GM04504 (cell line): ENCODE measurements at places on chromosomes 16 and 17.

DNA sequence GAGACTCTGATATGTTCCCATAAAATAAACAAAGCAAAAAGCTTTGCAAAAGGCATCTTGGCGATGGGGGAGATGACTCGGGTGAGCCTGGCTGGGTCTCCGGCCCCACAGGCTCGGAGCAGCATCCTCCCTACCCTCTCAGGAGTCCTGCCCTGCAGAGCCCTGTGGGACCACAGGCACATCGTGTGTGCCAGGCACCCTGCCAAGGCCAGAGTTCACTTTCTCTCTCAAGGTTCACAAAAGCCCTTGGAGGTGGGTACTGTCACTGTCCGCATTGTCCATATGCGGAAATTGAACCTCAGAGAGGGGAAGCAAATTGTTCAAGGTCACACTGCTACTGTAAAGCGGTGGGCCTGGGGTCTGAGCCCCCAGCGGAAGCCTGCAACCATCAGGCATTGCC is 48.5 kb downstream of the CRISPLD2 start:
- no peak for DNase-seq

- DNase-seq: no peak
These were observed 25.0 kb downstream of the ALOX15 start for GRCh38 chr17:4616476-4616875.

- no peak for DNase-seq
These were observed 901 bp upstream of the HEATR6 start for GRCh38 chr17:60079401-60080243.

DNA sequence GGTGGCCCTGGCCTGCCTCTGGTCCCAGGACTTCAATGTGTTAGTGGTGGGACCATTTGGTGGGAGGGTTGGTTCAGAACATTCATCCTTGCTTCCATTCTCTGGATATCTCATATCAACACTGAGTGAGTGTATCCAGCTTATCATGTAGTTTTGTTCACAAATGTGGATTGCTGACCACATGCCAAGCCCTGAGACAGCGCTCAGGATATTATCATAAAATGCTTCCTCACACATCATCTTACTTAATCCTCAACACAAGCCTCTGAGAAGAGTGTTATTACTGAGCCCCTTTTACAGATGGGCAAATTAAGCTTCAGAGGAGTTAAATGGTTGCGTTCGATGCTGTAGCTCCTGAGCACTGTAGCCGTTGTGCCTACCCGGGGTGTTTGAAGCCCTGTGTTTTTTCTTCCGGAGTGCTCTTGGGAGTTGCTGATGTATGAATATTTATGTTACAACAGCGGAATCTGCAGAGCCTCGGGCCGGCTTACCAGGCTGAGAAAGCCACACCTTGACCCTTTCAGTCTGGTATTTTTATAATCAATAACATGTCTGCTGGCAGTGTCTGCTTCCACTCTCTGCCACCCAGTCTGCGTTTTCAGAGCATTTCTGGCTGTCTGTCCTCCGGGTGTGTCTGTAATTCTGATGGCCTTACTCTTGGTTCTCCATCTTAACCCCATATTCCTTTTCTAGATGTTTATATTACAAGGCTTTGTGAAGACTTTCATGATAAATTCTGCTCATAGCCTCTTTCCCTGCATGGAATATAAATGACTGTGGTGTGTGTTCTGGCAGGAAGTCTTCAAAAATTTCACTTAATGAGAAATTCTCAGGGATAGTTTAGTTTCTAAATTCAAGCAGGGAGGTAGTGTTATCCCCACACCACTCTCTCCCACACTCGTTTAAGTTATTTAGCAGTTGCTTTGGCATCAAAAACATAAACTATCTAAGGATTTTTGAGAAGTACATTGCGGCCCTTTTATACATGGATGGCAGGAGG is 2.9 kb downstream of the GLP2R start:
- DNase-seq: no peak

GRCh38 chr17:54028986-54029580 is 206.4 kb downstream of the KIF2B start:
- no peak for DNase-seq

- DNase-seq: peak; percentile 91
These were observed 36.1 kb downstream of the HIC1 start for GRCh38 chr17:2090804-2091534.

DNA sequence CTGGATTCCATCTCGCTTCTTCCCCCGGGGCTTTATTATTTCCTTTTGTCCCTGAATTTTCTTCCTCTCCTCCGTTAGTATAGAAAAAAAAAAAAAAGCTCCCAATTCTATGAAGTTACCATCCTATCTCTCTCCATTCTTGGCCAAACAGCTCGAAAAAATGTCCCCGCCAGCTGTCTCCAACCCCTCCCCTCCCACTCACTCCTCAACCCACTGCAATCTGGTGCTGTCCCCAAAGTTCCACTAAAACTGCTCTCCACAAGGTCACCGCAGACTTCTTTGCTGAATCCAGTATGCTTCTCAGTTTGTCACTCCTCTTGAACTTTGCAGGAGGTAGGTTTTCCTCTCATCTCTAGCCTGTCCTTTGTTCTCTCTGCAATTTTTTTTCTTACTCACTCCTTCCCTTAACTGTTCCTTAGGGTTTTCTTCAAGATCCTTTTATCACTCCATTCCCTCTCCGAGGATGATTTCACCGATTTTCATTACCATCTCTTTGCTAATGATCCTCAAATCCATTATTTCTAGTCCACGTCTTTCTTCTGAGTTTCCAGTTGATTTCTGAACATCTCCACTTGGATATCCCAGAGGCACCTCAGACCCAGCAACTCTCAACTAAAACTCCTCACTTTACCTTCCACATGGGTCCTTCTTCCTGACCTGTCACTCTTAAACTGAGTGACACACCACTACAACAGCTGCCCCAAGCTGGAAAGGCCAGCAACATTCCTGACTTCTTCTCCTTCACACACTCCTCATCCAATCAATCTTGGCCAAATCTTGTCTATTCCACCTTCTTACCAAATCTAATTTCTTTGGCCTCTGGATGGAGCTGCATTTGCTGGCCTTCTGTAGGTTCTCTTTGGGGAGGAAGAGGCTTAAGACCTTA is 1.5 kb upstream of the SUMO2 start:
- no peak for DNase-seq

DNA sequence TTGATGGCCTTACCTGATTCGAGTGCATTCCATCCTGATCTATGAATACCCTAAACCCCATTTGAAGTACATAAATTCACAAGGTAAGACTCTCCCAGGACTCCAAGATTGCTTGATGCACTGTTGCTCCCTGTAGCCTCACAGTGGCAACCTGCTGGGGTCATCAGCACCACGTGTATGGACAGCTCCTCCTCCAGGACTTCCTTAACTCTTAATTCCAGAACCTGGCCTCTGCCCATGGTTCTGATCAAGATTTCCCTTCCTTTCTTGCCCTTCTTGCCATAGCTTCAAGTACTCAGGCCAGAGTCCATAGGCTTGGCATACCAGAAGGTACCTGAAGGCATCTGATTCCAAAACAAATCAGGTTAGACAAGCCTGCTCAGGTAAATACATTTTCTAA is 34.0 kb upstream of the NLK start:
- DNase-seq: no peak

GRCh38 chr17:75031972-75032719 is 14.6 kb downstream of the ATP5PD start:
- peak; percentile 72 for DNase-seq

- DNase-seq: no peak
These were observed 21.3 kb upstream of the UBE2I start for GRCh38 chr16:1287982-1288670.

- no peak for DNase-seq
These were observed 3.9 kb upstream of the RAB40B start for GRCh38 chr17:82702231-82702927.

GRCh38 chr17:2718150-2718938 is 6.8 kb upstream of the CLUH start:
- DNase-seq: no peak

DNA sequence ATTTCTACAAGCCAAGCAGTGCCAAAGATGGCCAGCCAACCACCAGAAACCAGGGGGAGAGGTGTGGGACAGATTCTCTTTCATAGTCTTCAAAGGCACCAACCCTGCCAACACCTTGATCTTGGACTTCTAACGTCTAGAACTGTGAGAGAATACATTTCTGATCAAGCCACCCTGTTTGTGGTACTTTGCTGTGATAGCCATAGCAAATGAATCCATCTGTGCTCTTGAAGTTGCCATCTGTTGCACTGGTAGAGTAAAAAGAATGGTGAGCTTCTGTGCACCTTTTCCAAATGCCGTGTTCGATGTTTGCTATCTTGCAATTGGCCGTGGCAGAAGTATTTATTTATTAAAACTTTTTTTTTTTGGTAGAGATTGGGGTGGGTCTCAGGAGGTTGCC is 16.7 kb upstream of the ADGRG1 start:
- no peak for DNase-seq

DNA sequence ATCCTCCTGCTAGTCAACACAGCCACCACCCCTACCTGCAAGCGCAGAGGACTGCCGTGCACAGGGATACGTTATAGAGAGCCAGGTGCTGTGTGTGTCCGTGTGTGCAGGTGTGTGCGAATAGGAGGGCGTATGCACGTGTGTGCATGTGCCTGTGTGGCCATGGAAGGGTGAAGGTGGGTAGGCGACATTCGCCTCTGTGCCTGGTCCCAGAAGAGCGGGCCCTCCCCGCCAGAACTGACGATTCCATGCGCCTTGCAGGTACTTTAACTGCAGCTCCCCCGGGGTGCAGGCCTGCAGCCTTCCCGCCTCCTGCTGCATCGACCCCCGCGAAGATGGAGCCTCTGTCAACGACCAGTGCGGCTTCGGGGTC is 8.7 kb downstream of the PDE6G start:
- no peak for DNase-seq

DNA sequence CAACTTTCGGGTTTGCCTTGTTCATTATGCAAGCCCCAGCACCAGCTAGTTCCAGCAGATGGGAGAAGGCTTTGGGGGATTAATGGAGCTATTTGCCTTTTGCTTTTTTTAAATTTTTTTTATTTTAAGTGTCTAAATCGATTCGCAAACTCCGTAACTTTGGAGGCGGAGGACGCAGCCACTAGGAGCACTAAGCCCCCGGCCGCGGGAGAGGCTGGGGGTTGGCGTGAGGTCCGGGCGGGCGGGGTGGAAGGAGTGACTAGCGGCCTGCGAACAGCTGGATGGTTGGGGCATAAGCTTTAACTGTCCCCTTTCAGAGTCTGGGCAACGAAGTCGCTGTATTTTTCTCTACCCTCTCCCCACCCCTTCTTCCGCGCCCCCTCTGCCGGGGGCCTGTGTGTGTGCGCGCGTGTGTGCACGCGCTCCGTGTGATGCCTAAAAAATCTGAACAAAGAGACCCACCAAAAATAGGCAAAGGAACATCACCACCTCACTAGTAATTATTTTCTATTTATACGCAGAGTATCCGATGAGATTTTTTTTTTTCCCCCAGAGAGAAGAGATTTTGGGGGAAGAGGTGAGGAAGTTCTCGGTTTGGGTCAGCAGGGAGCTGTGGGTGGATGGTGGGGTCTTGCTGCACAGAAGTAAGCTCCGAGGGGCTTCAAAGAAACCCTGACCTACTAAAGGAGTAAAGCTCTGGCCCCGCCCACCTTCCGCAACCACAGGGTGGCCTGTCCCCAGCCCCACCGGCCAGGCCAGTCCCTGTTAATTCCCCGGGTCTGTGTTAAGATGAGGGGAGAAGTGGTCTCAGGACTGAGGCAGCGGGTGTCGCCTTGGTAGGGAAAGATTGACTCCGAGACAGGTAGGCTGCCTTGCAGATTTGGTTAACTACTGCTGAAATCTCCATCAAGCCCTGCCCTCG is 2.3 kb downstream of the SHISA9 start:
- DNase-seq: no peak

DNA sequence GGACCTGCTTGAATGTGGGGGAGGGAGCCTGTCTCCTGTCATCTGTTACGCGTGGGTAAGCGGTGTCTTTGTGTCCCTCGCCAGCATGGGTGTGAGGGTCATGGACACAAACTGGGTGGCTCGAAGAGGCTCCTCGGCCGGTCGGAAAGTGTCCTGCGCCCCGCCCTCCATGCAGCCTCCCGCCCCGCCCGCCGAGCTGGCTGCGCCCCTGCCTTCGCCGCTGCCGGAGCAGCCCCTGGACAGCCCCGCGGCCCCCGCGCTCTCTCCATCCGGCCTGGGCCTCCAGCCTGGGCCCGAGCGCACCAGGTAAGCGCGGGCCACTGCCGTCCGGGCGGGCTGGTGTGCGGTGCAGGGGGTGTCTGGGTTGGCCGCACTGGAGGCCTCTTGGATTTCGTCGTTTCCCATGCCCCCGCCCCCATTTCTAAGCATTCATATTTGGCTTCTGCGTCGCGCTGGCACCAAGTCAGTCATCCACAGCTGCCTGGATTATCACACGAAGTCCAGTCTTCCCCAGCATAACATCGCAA is 43.8 kb downstream of the ELAC2 start:
- DNase-seq: no peak

DNA sequence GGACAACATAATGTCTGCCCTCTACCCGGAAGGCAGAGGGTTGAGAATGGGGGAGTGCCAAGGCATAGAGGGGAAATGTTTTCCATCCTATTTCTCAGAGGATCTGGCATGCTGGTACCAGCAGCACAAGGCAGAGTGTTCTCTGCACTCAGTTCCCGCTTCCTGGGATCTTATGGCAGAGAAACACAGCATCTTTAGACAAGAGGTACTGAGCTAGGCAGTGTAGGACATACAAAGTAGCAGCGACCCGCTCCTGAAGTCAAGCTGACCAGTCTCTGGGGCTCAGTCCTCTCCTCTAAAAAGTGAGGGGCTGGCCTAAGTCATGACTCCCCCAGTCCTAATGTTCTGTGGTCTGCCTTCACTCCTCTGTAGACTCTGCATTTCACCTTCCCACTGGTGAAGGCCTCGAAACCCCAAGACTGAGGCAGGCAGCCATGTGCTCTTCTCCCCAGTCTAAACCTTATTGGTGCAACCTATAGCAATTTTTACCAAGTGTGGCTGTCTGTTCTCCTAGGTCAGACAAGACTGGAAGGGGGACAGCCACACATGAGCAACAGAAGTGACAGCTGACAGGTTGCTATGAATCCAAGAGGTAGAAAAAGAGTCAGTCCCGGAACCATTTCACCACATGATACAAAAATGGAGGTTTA is 11.3 kb upstream of the TSPOAP1 start:
- no peak for DNase-seq

DNA sequence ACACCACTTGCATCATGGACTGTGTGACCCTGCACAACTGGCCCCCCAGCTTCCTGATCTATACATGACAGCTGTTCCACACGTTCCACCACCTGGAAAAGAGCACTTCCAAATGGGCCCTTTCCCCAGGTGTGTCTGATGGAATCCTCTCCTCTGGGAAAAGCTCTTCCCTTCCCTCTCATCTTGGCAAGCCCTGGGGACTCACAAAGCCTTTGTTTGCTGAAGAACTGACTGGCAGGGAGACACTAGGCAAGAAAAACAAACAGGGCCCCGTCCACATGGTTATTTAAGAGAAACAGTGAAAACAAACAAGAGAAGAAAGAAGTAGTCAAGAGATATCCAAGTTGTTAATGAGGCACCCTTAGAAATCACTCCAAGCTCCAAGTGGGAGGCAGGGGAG is 52.6 kb downstream of the C16orf95 start:
- no peak for DNase-seq

DNA sequence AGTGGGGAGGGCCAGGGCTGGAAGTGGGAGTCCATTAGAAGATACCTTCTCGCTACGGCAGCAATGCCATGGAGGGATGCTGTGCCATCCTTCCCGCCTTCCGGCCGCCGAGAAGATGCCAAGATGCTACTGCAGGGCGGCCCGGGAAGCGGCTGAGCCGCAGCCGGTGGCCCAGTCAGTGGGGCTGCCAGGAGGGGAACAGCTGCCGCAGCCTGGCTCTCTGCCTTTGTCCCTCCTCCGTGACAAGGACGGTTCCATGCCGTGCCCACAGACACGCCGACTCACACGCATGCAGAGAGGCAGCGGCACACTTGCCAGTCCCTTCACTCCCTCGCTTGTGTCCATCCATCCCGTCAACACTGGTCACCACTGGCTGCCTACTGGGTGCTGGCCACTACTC is 20.2 kb upstream of the NCBP3 start:
- no peak for DNase-seq
